ENCODE measurements at places on chromosomes 5 and 9. TPM values are rescaled to one million over a fixed set of nuclear protein-coding genes. Genes with fewer than 3 reads are reported as not detected.

Gene KIF4B
- under 0.01 TPM for total RNA-seq

Gene ZNF462
- total RNA-seq, result 18.2 TPM

Gene TTLL11
- 4.6 TPM for total RNA-seq

Gene KCNN2
- total RNA-seq, result 0.17 TPM

Gene PCDHA7
- 1.7 TPM for total RNA-seq

Gene IFNA2
- not detected for total RNA-seq

Gene ZNF354B
- total RNA-seq, result 6.4 TPM

Measured in smooth muscle cell of the pulmonary artery (primary cell).